ENCODE measurements at places on chromosomes 4 and X. TPM values are rescaled to one million over a fixed set of nuclear protein-coding genes. Genes with fewer than 3 reads are reported as not detected.

- no peak for DNase-seq
Measured at GRCh38 chr4:183607894-183608293, 51.1 kb downstream of the RWDD4 start.

The PLXNB3 gene
- 2.6 TPM for total RNA-seq

GRCh38 chrX:50157545-50158135 lies 43.2 kb downstream of the AKAP4 start:
- no peak for DNase-seq

The CCSER1 gene
- total RNA-seq, result 5.7 TPM

DNA sequence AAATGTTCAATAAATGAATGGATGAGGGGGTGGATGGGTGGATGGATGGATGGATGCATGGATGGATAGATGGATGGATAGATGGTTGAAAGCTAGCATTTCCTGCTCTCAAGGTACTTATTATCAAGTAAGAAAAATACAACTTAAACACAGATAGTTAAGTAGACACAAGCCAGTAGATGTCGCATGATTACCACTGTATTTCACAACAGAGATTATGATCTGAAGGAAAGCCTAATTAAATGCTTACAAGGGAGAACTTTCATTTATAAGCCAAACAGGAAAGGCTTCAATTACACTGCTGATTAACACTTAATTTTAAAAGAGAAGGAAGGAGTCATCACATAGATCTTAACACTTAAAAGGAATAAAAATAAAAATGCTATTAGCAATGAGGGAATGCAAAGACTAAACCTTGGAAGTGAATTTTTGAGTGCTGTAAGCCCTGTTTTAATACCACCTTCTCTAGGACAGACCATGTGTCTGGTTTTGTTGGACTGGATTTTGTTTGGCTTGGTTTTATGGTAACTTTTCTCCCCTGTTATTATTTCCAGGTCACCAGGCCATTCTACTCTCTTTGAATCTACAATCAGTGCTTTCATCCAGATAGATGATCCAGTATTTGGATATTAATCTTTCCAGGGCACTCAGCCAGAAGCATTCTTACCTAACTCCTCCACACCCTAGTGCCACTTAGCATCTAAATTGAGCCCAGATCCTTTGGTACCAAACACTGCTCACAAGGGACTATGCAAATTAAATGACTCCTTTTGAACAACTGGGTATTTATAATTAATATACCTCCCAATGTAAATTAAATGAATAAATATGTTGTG lies 75.5 kb upstream of the SLC39A8 start:
- peak; percentile 28 for DNase-seq

DNA sequence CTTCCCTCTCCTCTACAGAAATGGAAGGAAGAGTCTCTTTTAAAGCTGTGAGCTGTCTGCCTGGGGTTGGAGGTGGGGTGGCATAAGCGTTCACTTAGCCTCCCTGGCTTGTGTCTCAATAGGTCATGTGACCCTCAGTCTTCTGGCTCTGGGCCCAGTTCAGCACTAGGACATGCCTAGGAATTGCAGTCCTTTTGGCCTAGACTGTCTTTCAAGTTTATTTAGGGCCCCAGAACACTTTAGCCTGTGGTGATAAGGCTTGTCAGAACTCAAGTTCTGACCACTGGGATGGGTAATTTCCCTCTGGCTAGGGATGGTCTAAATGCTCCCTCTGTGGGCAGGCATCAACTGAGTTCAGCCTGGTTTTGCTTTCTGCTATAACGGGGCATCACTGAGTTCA lies 34.3 kb upstream of the ARMCX4 start:
- no peak for DNase-seq

The FGF13 gene
- total RNA-seq, result 0.52 TPM

The GASK1B gene
- 2.8 TPM for total RNA-seq

The VSIG4 gene
- total RNA-seq, result not detected

The F9 gene
- total RNA-seq, result not detected

The ZNF81 gene
- 2.6 TPM for total RNA-seq

The APLN gene
- total RNA-seq, result 0.60 TPM

DNA sequence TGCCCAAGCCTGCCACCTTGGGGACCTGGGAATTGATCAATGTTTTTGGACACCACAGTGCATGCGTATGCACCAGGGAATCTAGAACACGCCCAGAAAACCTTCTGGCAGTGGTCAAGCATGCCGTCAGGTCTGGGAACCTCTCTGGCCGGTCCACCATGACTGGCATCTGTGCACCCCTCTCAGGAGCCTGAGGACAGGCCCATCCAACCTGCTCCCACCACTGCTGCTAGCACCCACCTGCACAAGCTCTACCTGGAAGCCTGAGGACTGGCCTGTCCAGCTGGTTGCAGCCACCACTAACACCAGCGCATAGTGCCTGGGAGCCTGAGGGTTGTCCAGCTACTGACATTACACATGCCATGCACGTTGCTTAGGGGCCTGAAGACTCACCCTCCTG lies 162.1 kb upstream of the GALNTL6 start:
- no peak for DNase-seq

DNA sequence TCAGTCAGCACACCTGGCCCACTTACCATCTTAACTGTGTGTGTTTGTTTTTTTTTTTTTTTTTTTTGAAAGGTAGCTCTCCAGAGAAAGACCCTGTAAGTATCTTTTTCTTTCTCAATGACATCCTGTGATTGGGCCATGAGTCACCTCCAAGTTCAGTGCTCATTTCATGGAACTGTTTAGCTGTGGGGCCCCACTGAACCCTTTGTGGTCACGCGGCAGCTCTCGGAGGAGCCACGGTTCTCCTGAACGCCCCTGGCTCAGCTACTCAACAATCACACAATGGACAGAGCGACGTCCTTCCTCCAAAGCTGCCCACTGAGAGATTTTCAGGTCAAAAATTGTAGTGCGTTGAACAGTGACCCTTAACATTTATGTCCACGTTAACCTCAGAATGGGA lies 14.2 kb upstream of the IL3RA start:
- DNase-seq, result no peak

- DNase-seq, result no peak
Measured at GRCh38 chr4:178174756-178175155, 732.5 kb upstream of the AGA start.

GRCh38 chrX:23887451-23887850 lies 20.3 kb downstream of the APOO start:
- no peak for DNase-seq

The ATOH1 gene
- total RNA-seq, result not detected

The FRG2 gene
- total RNA-seq, result not detected

The BTK gene
- total RNA-seq, result not detected

The NEXMIF gene
- 0.17 TPM for total RNA-seq

GRCh38 chrX:18537524-18537923 lies 112.1 kb downstream of the CDKL5 start:
- no peak for DNase-seq

The ADH7 gene
- not detected for total RNA-seq

DNA sequence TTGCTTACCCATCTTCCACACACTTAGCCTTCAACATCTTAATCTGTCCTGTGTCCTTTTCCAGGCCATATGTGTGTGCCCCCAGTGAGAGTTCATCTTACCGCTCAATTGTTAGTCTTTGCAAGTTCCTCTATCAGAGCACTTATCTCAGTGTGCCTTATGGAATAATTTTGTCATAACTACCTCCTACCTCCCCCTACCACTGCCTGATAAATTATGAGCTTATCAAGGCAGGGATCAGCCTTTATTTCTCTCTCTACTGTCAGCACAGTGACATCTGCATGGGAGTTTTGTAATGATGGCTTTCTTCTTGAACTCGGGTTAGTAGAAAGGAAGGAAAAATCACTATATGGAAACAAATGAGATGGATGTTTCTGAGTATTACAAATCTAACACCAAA lies 53.2 kb downstream of the MTM1 start:
- no peak for DNase-seq

DNA sequence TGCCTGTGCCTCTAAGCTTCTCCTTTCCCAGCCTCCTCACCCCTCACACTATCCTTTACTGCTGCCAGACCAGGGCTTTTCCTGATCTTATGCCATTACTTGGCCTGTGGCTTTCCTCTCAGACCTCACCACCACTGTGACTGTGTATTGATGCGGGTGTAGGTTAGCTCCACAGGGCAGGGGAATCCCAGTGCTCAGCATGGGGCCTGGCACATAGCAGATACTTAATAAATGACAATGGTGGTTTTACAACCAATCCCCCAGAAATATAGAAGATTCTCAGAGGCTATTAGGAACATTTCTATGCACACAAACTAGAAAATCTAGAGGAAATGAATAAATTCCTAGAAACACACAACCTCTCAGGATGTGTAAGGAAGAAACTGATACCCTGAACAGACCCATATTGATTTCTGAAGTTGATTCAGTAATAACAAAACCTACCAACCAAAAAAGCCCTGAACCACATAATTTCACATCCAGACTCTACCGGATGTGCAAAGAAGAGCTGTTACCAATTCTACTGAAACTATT lies 129.6 kb upstream of the QRFPR start:
- no peak for DNase-seq

The HMX1 gene
- not detected for total RNA-seq

DNA sequence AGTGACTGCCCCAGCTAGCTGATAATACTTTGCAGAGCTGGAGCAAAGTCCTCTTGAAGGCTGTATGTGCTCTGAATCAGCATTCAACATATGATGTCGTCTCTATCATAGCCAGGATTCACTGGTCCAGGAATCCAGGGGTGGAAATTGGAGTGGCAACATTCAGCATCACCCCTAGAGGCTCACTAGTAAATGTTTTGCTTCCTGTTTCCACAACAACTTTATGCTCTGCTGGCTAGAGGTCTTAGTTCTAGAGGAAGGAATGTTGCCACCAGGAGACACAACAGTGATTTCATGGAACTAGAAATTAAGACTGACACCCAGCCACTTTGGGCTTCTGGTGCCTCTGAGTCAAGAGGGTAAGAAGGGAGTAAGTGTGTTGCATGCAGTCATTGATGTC lies 11.3 kb downstream of the MAGEA1 start:
- DNase-seq, result peak; percentile 36

DNA sequence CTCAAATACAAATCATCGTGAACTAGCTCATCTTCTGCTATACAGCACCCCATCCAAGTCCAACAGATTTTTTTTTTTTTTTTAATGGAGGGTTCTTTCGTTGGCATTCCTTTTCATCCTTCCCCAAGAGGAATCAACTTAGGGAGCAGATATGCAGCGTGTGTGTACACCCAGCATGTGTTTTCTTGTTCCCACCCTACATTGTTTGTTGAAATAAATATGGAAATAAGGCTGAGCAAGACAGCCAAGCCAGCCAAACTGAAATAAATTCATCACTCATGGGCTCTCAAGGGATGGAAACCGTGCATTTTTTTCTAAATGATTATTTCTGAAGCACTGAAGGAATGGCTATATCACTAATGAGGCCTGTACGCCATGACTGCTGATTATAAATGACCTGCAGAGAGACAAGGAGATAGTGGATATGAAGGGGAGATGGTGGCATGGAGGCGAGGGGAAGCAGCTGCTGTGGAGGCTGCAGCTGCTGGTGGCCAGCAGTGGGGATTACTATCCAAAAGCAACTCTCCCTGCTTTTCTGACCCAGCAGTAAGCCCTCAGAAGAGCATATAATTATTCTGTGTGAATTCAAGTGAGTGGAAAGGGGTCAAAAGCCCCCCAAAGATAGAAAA lies 173.9 kb downstream of the MGST2 start:
- DNase-seq, result no peak

GRCh38 chrX:110175696-110176095 lies 142.2 kb downstream of the AMMECR1 start:
- no peak for DNase-seq

DNA sequence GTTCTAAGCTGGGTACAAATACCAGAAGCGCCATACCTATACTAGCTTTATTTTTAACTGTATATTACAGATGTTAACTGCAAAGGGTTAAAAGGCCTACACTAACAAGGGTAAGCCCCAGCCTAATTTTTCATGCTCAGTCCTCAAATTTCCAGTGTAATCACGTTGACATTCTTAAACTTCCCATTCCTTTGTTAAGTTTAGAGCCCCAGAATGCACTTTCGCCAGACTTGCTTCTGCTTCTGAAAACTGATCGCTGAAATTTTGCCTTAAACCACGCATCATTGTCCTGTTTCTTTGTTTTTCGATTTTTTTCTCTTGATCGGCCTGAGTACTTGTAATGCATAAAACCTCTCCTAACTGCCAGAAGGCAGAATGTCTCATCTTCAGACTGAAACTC lies 2141.9 kb upstream of the AGA start:
- DNase-seq, result no peak

The GATA1 gene
- not detected for total RNA-seq

DNA sequence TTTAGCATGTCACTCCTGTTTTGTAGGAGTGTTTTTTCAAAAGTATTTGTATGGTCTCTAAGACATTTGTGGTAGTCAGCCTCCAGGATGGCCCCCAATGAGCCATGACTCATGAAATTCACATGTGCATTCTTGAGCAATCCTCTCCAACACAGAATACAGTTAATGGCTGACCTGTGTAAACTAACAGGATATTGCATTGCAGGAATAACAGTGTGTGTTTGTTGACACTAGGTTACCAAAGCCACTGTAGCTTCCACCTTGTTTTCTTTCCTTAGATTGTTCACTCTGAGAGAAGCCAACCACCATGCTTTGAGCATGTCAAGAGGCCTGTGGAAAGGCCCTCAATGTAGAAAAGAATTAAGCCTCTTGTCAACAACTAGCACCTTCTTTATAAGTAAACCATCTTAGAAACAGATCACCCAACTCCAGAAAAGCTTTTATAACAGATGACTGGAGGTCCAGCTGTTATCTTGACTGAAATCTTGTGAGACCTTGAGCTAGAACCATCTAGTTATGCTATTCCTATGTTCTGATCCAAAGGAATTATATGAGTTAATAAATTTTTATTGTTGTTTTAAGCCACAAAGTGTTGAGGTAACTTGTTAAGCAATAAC lies 28.5 kb downstream of the TBCK start:
- peak; percentile 100 for DNase-seq

The FAM200B gene
- 20.6 TPM for total RNA-seq

The SLC9B2 gene
- total RNA-seq, result 11.1 TPM

The SHROOM4 gene
- 4.9 TPM for total RNA-seq

GRCh38 chr4:127403471-127404084 lies 229.2 kb upstream of the INTU start:
- peak; percentile 2 for DNase-seq

- peak; percentile 22 for DNase-seq
Measured at GRCh38 chr4:156751486-156751885, 220.1 kb downstream of the PDGFC start.

GRCh38 chrX:104696667-104697066 lies 130.7 kb downstream of the IL1RAPL2 start:
- peak; percentile 3 for DNase-seq
